Peyer's patch (tissue), 4 donors: ENCODE measurements at places on chromosomes 5 and 9. TPM values are rescaled to one million over a fixed set of nuclear protein-coding genes. Genes with fewer than 3 reads are reported as not detected.

- no peak for DNase-seq
These were observed 351.0 kb downstream of the PRELID2 start for GRCh38 chr5:145484158-145484557.

Gene DMAC1
- 7.0 TPM for total RNA-seq

GRCh38 chr9:86355814-86356213 lies 1.6 kb upstream of the TUT7 start:
- no peak for DNase-seq

GRCh38 chr5:80324912-80325311 lies 5.1 kb downstream of the SPZ1 start:
- no peak for DNase-seq

- no peak for DNase-seq
These were observed 60.9 kb downstream of the ESM1 start for GRCh38 chr5:54924487-54924886.

DNA sequence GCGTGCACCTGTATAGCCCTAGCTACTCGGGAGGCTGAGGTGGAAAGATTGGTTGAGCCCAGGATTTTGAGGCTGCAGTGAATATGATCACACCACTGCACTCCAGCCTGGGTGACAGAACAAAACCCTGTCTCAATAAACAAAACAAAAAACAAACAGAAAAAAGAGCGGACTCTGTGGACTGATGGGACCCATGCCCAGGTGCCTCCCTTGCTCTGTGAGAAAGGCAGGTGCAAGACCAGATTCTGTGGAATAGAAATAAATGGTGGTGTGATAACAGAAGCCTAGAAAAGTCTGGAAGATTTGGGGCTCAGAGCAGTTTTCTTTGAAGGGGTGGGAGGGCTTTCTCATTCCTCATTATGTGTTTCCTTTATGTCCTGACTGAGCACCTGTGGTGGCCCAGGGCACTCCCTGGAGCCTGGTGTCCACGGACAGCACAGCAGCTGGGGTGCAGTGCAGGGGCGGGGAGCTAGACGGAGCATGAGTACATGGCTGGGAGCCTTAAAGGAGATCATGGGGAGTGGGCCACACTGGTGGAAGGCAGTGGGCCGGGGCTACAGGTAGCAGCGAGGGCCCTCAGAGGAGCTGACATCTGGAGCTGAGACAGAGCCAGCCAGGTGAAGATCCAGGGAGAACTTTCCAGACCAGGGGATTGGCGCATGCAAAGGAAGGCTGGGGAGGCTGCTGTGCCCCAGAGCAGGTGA lies 15.4 kb upstream of the CEL start:
- no peak for DNase-seq

- no peak for DNase-seq
These were observed 769.6 kb upstream of the C9orf72 start for GRCh38 chr9:28342815-28343338.

DNA sequence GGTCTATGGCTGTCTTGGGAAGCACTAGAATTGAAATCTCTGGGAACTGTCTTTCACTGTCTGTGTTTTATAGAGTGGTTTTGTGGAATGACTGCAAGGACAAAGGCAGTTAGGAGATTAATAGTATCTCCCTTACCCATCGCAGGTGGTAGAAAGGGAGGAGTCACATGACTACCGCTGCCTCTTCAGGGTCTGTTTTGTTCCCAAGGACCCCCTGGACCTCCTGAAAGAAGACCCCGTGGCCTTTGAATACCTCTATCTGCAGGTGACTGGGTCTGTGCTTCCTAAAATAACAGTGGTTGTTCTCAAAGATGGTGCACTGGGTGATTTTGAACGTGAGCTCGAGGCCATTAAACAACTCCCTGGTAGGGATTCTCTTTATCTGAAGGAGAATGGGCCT lies 22.8 kb upstream of the TRMT10B start:
- DNase-seq: no peak
